ENCODE measurements at places on chromosomes 5 and 9.

GRCh38 chr5:61969755-61970154 is 336.3 kb upstream of the KIF2A start:
- no peak for DNase-seq

- DNase-seq: no peak
These were observed 41.3 kb downstream of the LRSAM1 start for GRCh38 chr9:127492616-127493015.

- DNase-seq: no peak
These were observed 28.7 kb downstream of the TPD52L3 start for GRCh38 chr9:6356904-6357303.

- no peak for DNase-seq
These were observed 467.1 kb downstream of the ZNF608 start for GRCh38 chr5:124279146-124279876.

DNA sequence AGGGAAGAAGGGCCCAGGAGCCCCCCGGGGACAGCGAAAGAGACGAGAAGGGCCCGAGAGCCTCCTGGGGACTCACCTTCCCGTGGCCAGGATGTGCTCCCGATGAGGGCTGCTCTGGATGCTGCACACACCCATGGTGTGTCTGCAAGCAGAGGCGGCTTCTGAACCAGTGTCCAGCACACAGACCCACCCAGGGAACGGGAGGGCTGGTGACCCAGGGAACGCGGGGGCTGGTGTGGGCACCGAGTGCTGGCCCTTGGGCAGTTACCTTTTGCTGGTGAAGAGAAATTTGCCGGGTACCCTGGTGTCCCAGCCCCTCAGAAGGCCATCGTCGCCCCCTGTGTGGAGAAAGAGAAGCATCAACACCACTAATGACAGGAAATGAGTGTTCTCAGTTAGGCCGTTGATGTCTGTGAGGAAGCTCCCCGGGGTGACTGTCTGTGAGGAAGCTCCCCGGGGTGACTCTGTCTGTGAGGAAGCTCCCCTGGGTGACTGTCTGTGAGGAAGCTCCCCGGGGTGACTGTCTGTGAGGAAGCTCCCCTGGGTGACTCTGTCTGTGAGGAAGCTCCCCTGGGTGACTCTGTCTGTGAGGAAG is 13.2 kb downstream of the MRPL41 start:
- no peak for DNase-seq

DNA sequence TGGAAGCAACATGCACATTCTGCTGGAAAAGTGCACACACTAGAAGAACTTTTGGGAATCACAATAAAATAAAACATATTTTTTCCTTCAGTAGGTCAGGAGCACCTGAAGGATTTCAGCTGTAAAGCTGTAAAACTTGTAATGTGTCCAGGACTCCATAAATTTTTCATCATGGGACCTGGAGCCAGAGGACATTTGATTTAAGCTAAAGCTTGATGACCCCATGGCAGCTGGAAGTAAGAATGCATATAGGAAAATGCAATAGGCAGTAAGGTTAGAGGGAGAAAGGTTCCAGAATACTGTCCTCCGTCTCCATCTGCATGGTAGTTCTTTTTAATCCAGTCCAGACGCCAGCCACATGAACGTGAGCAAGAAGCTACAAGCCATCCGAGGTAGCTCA is 166.0 kb downstream of the ADAMTSL1 start:
- DNase-seq: no peak

- DNase-seq: no peak
These were observed 145.4 kb upstream of the NREP start for GRCh38 chr5:111902436-111902835.

- DNase-seq: no peak
These were observed 54.1 kb downstream of the MAN2A1 start for GRCh38 chr5:109743770-109744212.

DNA sequence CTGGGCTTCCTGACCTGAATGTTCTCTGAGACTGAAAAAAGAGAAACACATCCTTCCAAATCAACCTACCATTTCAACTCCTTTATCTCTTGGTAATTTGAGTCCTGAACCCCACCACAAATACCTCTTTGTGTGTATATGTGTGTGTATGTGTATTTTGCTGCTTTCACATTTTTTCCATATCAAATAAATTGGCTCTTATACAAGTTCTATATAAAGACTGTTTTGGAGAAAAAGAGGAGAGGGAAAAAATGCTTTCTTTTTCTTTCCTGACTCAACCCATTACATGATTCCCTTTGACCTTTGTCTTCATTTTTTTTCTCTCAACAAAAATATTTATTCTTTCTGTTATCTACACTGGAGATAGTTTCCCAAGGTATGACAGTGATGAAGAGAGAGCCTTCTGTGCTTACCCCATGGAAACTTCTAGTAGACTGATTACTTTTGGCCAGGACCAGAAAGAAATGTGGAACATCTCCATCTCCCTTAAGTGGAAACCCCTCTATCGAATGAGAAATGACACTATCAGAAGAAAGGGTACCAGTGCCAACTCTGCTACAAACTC is 85.3 kb downstream of the PAPPA start:
- no peak for DNase-seq

Measured in stimulated activated CD4-positive, alpha-beta T cell treated with anti-CD3 and anti-CD28 coated beads, Interleukin-1b, Interleukin-23, amount 100 ng/mL, for 4 hours (primary cell).